ENCODE measurements at places on chromosomes 3 and 15. TPM values are rescaled to one million over a fixed set of nuclear protein-coding genes. Genes with fewer than 3 reads are reported as not detected.

DNA sequence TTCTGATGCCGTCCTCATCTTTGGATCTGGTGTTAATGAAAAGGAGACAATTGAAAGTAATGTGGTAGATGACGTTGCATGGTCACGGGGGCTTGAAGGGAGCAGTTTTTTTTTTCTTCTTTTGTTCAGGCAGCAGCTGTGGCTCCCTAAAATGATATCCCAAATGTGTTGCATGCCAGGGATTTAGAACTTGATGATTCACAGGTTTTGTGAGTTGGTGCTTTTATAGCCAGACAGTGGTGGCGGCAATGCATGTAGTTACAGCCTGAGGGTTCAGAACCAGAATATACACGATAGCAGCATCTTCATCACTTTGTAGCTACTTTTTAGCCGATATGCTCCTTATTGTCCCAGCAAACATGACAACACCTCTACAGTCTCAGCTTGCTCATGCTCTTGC is 133.4 kb downstream of the CHST2 start:
- no peak for DNase-seq

GRCh38 chr3:150274372-150274771 is 133.7 kb upstream of the TSC22D2 start:
- no peak for DNase-seq

The COLQ gene
- total RNA-seq: 2.4 TPM

DNA sequence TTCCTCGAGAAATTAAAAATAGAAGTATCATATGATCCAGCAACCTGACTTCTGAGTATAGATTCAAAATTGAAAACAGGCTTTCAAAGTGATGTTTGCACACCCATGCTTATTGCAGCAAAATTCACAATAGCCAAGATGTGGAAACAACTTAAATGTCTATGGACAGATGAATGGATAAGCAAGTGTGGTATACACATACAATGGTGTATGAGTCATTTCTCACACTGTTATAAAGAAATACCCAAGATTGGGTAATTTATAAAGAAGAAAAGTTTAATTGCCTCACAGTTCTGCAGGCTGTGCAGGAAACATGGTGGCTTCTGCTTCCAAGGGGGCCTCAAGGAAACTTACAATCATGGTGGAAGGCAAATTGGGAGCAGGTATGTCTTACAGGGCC is 100.8 kb downstream of the KLF13 start:
- no peak for DNase-seq

DNA sequence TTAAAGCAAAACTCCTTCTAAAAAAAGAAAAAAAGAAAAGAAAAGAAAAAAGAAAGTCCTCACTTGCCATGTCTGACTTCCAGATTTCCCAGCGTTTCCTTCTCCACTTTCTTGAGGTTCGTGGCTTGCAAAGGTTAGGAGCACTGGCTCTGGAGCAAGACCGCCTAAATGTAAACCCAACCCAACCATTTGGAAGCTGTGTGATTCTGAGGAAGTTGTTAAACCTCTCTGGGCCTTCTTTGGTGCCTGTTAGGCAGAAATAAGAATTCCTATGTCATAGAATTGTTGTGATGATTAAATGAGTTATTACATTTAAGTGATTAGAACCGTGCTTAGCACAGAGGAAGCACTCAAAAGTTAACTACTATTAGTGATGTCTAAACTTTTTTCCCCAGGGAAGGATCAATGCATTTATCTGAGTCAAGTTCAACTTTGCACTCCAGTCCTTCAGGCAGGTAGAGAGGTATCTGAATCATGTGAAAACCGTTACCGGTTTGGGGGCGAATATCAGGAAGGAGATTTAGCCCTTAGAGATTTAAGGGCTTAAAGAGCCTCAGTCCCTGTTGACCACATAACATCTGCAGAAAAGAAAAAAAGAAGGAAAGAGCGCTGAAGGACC is 78.3 kb upstream of the HES1 start:
- DNase-seq: no peak

DNA sequence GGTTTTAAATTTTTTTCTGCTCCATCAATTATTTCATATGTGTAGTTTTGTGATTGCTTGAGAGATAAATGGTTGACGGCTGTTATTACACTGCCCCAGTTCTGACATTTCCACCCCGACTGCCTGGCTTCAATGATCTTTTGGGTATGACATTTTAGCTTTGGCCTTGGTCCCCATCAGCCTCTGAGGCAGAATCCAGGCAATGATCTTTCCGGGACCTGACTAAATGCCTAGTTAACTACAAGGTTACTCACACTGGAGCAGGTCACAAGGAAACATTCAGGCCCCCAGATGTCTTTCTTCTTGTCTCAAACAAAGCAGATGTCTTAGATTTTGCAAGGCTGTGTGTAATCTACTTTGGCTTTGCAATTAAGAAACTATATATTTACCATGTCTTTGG is 61.1 kb upstream of the TMCO5A start:
- DNase-seq: no peak

- DNase-seq: no peak
Measured at GRCh38 chr15:65551183-65551582, 20.9 kb downstream of the HACD3 start.

DNA sequence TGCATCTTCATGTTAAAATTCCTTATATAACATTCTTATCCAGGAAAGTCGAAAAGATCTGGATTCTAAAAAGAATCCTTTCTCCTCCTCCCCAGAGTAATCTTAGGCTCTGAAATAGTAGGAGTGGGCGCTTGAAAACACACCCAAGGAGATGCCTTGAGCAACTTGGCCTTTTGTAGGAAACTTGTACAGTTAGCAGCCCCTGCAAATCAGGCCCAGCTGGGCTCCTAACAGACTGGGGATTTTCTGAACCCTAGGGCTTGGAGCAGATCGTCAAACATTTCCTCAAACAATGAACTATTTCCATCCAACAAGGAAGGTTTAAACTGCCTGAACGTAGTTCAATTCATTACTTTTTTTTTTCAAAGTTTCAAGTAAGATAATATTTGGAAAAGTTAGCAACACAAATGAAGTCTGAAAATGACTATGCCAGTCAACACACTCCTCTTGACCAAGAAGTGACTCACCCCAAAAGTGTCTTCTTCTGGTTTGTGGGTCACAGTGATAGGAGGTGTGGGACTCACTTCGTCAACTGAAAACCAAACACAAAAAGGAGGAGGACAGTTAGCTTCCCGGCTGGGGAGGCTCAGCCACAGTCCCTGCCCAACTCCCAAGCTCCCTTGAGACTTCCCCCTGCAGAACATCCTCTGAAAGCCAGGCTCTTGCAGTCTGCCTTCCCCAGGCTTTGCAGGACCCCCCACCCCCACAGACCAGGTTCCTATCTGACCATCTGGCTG is 129.7 kb downstream of the NTRK3 start:
- no peak for DNase-seq

DNA sequence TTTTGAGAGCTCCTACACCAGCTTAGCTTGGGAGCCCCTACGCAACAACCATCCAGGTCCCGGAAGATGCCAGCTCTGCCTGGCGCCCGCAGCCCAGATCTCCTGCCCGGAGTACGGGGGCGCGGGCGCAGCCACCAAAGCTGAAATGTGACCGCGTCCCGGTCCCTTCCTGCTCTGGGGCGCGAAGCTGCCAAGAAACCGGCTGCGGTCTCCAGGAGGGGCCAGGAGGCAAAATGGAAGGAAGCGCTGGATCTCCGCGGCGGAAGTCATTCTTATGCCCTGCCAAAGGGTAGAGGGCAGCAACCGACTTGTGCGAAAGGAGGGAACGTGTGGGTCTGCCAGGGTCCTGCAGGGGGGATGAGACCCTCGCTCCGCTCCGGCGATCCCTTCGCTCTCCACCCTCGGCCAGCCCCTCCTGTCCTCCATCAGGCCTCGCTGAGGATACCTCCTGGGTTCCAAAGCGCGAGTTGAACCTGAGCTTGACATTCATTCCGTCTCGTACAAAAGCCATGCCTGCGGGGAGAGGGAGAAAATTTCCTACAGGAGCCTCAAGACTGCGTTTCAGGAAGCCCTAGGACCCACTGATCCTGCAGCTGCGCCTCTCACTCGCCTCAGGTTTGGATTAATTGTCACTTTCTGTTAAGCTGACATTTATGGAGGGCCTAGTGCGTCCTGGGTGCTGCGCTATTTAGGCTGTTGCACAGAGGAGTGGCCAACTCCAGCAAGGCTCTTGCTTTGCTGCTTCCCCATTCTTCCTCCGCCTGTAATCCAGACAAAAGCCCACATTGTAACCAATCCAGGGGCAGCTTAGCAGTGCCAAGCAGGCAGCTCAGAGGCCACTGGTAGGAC is 98.3 kb upstream of the VGLL3 start:
- no peak for DNase-seq

The CCR3 gene
- 0.14 TPM for total RNA-seq

The ALPK3 gene
- 9.6 TPM for total RNA-seq

The LYZL4 gene
- not detected for total RNA-seq

The TRH gene
- 5.3 TPM for total RNA-seq

The VEPH1 gene
- total RNA-seq: 8.6 TPM

The AGTR1 gene
- total RNA-seq: 0.90 TPM

DNA sequence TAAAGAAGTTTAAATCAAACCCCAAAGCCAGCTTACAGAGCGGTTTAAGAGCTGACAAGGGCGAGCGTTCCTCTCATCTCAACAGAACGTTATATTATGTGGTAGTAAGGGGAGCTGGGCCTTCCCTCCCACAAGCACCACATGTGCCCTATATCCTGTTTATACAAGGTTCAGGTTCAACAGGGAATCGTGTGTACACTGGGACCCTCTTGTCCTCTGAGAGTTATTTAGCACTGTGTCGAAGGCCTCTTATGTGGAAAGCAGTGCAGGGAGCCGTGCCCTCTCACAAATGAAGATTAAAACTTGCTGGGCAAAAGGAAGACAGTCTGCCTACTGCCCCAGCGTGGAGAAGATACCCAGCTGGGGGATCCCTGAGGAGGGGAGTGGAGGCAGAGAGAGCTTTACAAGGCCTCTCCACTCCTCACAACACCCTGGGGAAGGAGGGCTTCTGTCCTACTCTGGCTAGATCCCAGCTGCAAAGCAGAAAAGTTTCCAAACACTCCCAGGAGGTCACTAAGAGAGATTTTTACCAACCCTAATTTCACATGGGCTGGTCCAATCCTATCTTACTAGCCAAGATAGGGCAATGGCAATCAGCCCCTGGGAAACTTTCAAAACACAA is 2.9 kb downstream of the TLE3 start:
- DNase-seq: no peak
